ENCODE measurements at places on chromosomes 16 and 17.
A peak's percentile ranks its signal among the peaks of the same experiment; 100 is the strongest.

- DNase-seq, result no peak
Measured at GRCh38 chr16:66245072-66245471, 121.4 kb upstream of the CDH5 start.

DNA sequence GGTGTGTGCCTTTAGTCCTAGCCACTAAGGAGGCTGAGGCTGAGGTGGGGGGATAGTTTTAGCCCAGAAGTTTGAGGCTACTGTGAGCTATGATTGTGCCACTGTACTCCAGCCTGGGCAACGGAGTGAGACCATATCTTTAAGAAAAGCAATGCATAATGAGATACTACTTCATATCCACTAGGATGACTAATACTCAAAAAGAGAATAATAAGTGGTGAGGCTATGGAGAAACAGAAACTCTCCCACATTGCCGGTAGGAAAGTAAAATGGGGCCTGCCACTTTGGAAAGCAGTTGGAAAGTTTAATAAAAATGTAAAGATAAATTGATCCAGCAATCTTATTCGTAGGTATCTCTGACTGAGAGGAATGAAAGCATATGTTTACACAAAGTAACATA is 4.6 kb upstream of the NPIPB2 start:
- no peak for DNase-seq

- DNase-seq, result no peak
Measured at GRCh38 chr17:72611172-72611571, 481.3 kb downstream of the SLC39A11 start.

DNA sequence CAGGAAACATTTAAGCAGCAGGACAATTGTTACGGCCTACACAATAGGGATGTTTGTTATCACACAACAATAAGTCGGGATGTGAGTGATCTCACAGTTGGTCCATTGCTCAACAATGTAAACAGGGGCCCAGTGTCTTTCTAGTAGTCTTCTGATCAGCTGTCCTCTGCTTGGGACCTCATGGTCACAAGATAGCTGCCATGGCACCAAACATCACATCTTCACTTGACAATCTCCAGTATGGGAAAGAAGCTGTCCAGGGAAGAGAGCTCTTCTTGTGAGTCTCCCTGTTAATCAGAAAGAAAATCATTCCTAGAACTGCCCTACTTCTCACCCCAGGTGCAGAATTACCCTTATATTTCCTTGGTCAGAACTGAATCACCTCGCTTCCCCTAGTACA is 6.3 kb upstream of the GPRC5B start:
- no peak for DNase-seq

GRCh38 chr17:43832168-43832975 is 574 bp downstream of the MPP3 start:
- peak; percentile 50 for DNase-seq

GRCh38 chr16:30760001-30760559 is 1.8 kb downstream of the CFAP119 start:
- no peak for DNase-seq

Measured in dermis blood vessel endothelial cell (primary cell).